T-cell (primary cell): ENCODE measurements at places on chromosomes 12 and 14.
A peak's percentile ranks its signal among the peaks of the same experiment; 100 is the strongest.

DNA sequence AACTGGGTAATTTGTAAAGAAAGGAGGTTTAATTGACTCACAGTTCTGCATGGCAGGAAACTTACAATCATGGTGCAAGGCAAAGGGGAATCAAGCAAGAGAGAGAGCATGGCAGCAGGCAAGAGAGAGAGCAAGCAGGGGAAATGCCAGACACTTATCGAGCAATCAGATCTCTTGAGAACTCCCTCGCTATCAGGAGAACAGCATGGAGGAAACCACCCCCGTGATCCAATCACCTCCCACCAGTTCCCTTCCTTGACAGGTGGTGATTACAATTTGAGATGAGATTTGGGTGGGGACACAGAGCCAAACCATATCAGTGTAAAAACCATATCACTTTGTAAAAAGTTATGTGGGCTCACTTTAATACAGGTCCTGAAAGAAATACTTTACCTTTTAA lies 56.4 kb upstream of the NEDD1 start:
- DNase-seq = no peak

GRCh38 chr14:79278798-79279644 lies 932.3 kb downstream of the DIO2 start:
- DNase-seq = no peak

DNA sequence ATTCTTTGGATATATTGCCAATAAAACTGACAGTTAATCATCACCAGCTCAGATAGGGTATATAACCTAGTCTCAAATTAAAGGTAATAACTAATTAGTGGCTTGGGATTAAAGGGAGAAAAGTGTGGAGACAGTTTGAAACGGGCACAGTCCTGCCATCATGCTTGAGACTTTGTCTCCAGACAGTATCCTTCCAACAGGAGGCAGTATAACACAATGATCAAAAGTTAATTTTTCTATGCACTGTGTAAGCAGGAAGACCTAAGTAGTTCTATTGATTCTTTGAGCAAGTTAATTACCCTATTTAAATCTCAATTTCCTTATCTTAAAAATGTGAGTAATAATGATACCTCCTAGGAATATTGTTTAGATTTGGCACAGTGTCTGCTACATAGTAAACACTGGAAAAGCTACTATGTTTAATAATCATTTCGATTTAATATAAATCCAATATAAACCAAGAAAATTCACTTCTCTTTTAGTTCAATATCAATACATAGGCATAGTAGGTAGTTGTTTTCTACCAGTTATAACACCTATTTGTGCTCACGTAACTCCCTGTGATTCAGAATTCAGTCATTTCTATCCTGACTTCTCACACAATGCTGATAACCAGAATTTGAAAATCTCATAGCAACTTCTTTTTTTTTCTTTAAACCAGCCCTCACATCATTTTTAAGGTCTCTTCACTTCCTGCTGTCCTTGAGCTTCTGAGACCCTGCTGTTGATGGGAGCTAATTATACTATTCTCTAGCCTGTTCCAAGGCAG lies 53.7 kb downstream of the GALNT4 start:
- no peak for DNase-seq

DNA sequence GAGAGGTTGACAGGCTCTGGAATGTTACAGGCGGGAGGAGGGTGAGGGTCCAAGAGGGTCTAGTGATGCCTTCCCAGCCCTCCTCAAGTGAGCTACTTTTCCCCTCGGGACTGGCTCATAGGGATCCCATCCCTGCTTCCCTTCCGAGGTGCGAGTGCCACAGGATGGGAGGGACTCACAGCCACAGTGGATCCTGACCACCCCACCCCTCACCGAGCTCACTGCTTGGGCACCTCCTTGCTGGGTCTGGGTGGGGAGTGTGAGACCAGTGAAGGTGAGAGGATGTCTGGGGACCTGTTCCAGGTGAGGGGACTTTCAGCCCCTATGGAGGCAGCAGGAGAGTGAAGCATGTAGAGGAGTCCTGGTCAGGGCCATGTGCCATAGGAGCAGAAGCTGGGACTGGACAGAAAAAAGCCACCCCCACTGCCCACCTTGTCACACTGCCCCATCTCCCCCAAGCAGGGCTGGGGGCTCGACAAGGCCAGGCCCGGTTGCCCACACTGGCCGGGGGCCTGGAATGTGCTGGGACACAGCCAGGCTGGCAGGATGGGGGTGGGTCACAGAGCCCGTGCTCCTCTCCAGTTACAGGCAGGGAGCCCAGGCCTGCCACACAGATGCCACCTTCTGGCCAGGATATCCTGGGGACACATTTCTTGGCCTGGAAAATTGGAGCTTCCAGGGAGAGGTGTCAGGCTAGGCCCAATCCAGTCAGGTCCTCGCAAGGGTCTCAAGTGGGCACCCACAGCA lies 1.7 kb upstream of the TNS2 start:
- no peak for DNase-seq

DNA sequence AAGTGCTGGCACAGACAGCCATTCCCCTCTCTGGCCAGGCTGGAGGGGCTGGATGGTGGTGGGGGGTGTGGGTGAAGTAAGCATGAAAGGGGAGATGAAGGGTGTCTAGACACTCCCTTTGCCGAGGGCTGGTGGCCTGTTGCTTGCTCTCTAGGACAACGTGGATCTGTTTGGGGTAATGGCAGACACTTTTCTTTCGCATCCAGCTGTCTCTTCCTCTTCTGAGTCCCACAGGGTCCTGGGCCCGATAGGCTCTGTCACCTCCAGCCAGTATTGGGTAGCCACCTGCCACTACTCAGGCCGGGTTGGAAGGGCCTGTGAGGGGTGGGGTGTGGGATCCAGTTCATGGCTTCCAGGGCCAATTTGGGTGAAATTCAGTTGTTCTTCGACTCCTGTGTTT lies 218.1 kb downstream of the CACNA1C start:
- DNase-seq = no peak

- no peak for DNase-seq
Observed at GRCh38 chr12:41940571-41940970, 204.1 kb downstream of the GXYLT1 start.

DNA sequence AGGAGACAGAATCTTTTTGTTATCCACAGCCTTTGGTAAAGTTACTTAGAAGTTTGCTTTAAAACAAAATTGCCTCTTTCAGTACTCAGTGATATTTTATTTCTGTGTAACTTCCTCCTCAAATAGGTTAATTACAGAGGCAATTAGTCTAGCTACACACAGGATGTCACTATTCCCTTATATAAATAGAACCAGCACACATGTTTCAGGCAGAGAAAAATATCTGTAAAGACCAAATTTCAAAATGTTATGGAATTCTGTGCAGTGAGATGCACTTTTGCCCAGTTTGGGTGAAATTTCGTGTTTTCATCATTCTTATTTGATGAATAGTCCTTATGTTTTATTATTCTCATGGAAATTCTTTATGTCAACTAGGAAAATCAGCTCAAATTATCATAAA lies 410.6 kb upstream of the SOX5 start:
- DNase-seq = no peak

DNA sequence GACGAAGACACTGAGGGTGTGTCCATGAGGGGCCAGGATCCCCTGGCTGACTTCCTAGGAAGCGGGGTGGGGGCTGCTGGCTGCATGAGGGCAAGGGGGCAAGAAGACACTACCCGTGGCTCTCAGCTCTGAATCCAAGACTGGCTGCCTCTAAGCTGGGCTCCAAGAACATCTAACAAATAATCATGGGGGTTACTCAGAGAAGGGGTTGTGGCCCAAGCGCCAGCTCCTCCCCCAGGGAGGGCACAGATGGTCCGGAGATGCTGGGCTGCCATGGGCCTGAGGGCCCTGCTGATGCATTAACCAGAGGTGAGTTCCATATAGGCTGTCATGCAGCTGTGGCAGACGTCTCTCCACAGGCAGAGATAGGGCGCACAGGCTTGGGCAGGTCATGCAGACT lies 14.3 kb downstream of the SYNDIG1L start:
- DNase-seq = no peak

DNA sequence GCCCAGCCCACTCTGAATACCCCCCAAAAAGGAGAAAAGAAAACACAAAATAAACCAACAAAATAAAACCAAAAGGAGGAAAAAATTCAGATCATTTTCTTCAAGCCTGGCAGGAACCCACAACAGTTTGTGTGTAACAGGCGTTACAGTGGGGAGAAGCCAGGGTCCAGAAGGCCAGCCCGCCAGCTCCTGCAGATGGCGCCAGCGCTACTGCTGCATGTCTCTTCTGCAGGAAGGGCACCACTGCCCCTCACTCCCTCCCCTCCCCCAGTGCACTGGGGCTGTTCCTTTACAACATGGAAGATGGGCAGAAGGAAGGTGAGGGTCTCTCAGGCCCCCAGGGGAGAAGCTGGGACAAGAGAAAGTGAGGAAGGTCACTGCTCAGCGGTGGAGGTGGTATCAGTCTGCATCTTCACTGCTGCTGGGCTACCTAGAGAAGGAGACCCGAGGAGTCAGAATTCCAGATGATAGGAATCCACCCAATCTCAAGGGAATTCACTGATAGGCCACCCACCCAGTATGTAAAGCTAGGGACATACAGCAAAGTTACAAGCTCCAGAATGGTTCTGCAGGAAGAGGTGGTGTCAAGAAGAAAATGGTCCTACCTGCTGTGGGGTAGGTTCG lies 2.3 kb upstream of the NOP2 start:
- DNase-seq = peak; percentile 15

DNA sequence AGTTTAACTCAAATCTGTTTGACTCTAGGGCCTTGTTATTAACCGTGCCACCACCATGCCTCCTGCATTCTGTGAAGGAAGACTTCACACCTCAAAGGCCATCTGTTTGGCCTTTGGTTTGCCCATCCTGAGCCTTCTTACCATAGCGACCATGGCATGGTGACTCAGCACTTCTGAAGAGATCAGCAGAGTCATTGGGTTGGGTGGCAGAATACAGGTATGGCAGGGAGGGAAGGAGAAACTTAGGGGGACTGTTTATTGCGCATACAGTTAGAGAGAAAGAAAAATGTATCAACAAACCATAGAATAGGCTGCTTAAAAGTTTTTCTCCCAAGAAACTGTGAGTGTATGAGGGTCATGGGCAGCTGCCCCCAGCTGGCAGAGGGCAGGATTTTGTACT lies 49.2 kb downstream of the DAD1 start:
- peak; percentile 58 for DNase-seq

- DNase-seq = no peak
Observed at GRCh38 chr14:92552066-92552465, 38.5 kb downstream of the RIN3 start.

GRCh38 chr12:67919406-67919805 lies 69.8 kb upstream of the IFNG-AS1 start:
- DNase-seq = no peak

DNA sequence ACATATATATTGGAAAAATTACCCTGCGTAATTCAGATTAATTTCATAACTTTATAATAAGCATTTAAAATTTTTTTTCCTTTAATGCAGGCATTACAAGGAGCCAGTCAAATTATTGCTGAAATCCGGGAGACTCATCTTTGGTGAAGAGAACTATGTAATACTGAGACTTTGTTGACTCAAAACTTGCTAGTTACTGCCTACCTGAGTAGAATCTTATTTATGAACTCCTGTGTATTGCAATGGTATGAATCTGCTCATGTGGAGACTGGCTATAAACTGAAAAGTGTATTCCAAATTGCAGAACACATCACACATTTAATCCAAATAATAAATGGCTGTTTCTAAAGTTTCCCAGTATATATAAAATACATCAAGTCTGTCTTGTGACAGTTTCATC lies 12.4 kb downstream of the YARS2 start:
- no peak for DNase-seq

DNA sequence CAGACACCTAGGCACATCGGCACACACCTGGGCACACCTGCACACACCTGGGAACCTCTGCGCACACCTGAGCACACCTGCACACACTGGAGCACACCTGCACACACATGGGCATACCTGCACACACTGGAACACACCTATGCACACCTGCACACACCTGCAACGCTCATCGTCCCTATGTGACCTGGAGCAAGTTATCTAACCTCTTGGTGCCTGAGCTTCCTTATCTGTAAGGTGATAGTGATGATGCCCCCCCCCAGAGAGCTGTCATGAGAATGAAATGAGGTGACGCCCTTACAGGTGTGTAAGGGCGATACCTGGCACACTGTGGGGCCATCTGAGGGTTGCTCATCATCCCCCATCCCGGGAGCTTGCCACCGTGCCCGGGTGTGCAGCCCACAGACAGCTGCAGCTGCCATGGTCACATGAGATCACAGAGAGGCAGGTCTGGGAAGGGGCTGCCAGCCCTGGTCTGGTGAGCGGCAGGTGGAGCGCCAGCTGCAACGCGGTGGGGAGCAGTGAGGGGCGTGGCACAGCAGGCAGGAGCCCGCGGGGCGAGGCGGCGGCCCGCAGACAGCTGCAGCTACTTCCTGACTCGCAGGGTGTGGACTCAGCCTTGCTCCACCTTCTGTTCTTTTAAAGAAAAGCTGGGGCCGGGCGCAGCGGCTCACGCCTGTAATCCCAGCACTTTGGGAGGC lies 59.9 kb upstream of the FBRSL1 start:
- DNase-seq = peak; percentile 61

DNA sequence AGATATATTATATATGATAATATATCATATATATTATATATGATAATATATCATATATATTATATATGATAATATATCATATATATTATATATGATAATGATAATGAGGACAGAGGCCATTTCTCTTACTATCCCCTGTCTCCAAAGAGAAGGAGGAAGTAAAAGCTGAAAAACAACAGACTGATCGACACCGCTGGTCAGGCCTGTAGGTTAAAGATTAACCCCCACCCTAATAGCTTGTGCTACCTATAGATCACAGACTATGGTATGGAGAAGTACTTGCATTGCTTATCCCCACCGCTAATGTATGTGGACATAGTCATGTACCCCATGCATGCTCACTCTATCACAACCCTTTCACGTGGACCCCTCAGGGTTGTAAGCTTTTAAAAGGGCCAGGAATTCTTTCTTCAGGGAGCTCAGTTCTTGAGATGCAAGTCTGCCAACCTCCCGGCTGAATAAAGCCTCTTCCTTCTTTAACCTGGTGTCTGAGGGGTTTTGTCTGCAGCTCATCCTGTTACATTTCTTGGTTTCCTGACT lies 786.1 kb upstream of the TMEM132C start:
- DNase-seq = no peak

DNA sequence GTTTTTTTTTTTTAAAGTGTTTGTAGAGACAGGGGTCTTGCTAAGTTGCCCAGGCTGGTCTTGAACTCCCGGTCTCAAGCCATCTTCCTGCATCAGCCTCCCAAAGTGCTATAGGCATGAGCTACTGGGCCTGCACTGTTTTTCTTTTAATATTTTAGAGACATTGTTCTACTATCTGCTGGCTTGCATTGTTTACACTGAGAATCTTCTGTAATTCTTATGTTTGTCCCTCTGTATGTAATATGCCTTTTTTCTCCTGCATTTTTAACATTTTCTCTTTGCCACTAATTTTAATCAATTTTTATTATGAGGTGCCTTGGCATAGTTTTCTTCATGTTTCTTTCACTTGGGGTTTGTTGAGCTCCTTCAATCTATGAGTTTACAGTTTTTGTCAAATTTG lies 15.4 kb upstream of the BCAT1 start:
- DNase-seq = no peak

GRCh38 chr14:103206836-103207387 lies 83.7 kb downstream of the TNFAIP2 start:
- no peak for DNase-seq

- no peak for DNase-seq
Observed at GRCh38 chr14:54443981-54444380, 2.8 kb upstream of the CNIH1 start.
